Astrocyte of the spinal cord (primary cell): ENCODE measurements at places on chromosomes 3 and 15.
A peak's percentile ranks its signal among the peaks of the same experiment; 100 is the strongest.

- no peak for DNase-seq
Measured at GRCh38 chr3:117101697-117102096, 392.1 kb downstream of the TUSC7 start.

- no peak for DNase-seq
Measured at GRCh38 chr3:56874269-56874668, 72.5 kb upstream of the ARHGEF3 start.

DNA sequence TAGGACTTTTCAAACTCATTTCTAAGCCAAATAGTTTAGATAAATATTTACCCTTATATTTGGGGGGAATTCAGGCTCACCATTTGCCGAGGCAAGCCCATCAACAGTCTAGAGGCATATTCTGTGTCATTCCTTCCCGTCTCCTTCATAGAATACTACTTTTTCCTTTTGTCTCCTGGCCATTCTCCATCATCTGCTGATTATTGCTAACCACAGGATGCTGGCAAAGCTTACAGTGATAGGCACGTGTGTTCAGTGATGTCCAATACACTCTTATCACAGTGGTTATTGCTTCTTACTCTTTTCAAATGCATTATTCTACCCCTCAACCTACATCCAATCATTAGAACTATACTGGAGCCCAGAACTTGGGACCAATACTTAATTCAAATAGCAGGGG is 130.6 kb upstream of the ZBED2 start:
- no peak for DNase-seq

DNA sequence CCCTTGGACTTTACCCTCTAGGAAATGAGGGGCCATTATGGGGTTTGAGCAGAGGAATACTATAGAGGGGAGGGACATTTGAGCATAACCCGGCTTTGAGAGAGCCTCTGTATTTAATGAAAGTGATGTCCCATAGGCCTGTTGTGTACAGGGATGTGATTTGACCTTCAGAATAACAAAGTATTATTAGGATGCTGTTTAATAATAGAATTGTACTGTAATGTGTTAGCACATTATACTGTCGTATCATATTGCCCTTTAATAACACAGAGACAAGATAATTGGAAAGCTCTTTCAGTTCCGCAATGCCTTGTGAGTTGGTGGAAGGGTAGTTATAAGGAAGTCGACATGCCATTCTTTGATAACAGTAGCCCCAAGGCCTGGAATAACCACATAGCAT is 328.3 kb downstream of the RYR3 start:
- no peak for DNase-seq

- peak; percentile 15 for DNase-seq
Measured at GRCh38 chr3:168272343-168272985, 176.7 kb upstream of the GOLIM4 start.

- DNase-seq, result no peak
Measured at GRCh38 chr3:130354430-130354829, 9.0 kb downstream of the COL6A5 start.

DNA sequence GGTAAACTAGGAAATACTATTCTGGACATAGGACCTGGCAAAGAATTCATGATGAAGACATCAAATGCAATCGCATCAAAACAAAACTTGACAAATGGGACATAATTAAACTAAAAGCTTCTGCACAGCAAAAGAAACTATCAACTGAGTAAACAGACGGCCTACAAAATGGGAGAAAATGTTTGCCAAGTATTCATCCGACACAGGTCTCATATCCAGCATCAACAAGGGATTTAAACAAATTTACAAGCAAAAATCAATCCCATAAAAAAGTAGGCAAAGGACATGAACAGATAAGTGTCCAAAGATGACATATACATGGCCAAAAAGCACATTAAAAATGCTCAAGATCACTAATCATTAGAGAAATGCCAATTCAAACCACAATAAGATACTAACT is 1088.9 kb downstream of the NAALADL2 start:
- no peak for DNase-seq

DNA sequence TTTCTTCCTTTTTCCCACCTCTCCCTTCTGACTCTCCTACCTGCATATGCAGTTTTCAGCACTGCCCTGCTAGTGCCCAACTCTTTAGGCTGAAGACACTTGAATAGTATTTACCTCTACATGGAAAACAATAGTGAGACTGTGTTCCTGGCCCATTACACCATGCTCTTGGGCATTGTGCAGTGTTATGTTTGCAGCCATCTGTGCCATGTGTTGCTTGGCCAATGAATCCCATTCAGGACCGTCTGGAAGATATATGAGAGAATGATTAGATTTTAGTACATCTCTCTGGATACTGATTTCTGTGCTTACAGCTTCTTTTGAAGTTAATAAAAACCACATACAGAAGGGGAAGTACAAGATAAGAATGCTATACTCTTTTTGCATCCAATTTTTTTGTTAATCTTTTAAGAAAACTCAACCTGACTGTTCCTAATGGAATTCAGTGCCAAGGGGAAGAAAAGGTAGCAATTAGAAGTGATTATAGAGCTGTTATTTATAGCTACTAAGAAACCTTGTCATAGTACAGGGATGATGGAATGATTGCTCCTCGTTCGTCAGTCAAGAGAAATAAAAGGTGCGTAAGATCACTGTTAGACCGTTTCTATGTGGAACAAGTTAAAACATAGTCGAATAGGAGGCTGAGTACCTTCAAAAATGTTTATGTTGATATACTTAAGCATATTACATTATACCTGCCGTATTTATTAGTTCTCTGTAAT is 58.9 kb downstream of the TMEM41A start:
- DNase-seq, result no peak

- DNase-seq, result no peak
Measured at GRCh38 chr3:40332684-40333083, 23.2 kb downstream of the EIF1B start.

DNA sequence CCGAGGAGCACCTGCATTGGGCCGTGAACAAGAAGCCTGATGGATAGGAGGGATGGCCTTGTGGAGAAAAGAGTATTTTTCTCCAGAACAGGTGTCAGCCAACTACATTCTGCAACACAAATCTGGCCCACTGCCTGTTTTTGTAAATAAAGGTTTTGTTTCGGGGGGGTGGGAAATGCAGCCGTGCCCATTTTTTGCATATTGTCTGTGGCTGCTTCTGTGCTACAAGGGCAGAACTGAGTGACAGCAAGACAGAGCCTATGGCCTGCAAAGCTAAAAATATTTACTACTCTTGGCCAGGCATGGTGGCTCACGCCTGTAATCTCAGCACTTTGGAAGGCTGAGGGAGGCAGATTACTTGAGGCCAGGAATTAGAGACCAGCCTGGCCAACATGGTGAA is 95.9 kb upstream of the AKAP13 start:
- DNase-seq, result no peak

- DNase-seq, result no peak
Measured at GRCh38 chr3:101722394-101723173, 1.8 kb upstream of the CEP97 start.

- DNase-seq, result no peak
Measured at GRCh38 chr15:30962079-30962478, 29.3 kb downstream of the MTMR10 start.

GRCh38 chr3:24886501-24886900 is 391.9 kb upstream of the THRB start:
- no peak for DNase-seq

- no peak for DNase-seq
Measured at GRCh38 chr3:5186089-5186857, 1.2 kb upstream of the EDEM1 start.

GRCh38 chr15:92810418-92811138 is 89.5 kb upstream of the CHD2 start:
- DNase-seq, result peak; percentile 83

DNA sequence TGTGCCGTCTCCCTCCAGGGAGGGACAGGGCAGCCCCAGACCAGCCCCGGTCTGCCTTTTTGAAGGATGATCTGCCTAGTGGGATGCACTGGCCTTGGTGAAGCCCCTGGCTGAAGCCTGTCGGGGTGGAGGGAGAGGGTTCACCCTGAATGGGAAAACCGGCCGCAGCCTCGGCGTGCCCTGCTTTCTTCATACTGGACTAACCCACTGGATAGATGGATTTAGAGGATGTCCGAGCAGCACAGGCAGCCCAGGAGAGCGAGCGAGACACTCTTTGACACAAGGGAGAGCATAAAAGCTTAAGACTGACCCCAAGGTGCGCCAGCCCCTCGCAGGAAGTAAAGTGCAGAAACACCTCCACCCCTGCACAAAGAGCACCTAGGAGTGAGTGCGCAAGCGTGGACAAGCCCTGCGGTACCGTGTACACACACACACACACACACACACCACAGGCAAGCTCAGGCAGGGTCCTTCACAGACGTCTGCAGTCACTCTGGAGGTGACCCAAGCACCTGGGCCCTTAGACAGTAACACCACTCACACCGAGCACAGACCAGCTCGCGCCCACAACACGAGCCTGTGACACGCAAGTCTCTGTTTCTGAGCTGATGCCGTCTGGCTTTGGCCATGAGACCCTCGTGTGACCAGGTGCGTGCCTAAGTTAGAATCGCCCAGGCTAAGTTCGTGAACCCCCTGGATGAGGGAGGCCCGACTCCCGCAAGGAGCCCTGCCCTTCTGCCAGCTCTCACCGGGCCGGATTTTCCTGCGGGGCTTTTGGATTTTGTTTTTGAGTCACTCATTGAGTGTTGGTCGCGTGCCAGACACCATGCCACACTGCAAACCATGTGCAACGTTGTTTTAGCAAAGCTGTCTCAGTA is 11.3 kb downstream of the SEMA4B start:
- no peak for DNase-seq

- DNase-seq, result no peak
Measured at GRCh38 chr3:126275620-126275904, 81.6 kb downstream of the KLF15 start.

GRCh38 chr3:197368330-197368729 is 69.9 kb upstream of the DLG1 start:
- no peak for DNase-seq

GRCh38 chr15:62469478-62469873 is 304.4 kb upstream of the C2CD4B start:
- no peak for DNase-seq

GRCh38 chr15:85316244-85316934 is 64.0 kb upstream of the AKAP13 start:
- peak; percentile 76 for DNase-seq

- DNase-seq, result peak; percentile 24
Measured at GRCh38 chr3:126476166-126477060, 722 bp upstream of the ZXDC start.

DNA sequence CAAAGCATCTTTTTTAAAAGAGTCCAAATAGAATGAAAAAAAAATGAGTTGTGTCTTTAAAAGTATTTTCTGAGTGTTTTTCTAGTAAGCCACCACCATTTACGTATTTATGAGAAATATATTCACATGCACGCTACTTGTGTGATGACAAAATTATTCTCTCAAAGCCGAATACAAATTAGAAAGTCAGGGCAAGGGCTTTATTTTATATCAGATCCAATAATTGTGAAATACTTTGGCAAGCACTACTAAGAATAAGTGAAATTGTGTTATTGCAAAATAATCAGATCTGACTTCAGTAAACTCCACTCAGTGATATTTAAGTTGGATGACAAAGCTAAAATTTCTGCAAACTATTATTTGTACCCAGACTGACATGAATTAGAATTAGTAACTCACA is 589.3 kb upstream of the KCNMB2 start:
- DNase-seq, result no peak

- no peak for DNase-seq
Measured at GRCh38 chr3:134609821-134610431, 40.9 kb downstream of the KY start.

DNA sequence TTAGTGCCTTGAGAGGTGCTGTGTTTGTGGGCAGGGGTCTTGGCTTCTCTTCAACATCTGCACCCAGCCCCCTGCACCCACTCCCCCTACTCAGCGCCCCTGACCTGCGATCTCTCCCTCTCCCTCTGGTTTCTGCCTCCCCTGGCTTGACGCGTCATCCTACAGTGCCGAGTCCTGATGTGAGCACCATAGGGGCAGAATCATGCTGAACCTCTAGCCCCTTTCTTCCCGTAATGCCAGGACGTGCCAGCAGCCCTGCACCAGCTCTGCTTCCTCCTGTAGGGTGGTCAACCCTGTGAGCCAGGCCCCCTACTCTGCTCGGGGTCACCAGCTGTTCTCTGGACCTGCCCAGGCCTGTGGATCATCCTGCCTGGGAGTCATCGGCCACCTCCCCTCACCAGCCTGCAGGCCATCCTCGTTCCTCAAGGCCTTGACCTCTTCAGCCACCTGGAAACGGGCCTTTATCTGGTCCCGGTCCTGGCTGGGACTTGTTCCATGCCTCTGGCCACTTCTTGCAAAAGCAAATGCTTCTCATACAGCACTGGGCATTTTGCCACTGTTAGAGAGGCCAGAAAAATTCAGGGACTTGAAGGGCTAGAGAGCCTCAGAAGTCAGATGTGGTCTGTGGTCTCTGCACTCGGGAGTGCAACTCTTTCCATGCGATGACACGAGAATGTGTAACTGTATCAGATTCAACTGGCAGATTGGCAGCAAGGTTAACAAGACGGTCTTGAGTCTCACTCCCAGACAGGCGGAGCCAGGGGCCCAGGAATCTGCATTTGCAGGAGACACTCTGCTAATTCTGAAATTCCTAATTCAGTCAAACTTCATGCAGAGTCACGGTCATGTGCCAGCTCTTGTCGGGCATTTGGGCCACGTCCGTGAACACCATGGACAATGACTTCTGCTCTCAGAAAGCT is 16.7 kb upstream of the KLF15 start:
- no peak for DNase-seq

DNA sequence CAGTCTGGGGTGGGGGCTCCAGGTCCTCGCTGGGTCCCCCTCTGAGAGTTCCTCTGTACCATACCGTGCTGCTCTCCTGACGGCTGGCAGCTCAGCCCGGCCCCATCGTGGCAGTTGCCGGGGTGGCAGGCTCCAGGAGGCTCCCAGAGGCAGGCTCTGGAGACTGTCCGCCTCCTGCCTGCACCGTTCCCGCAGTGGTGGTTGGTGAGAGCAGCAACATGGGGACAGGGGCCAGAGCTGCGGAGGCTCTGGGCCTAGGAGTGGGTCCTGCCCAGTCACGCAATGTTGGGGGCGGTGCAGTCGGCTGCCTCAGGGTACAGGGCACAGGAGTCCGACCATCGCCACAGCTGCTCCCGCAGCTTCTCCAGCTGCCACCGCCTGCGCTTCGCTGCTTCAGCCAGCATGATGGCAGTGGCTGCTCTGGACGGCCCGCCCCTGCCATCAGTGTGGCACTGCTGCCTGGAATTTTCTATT is 492.7 kb downstream of the AGBL1 start:
- no peak for DNase-seq
